ENCODE measurements at places on chromosomes 2 and 18. TPM values are rescaled to one million over a fixed set of nuclear protein-coding genes. Genes with fewer than 3 reads are reported as not detected.

The GCG gene
- 4,649 TPM for total RNA-seq

The GALR1 gene
- total RNA-seq = 0.07 TPM

The LOXHD1 gene
- total RNA-seq = not detected

DNA sequence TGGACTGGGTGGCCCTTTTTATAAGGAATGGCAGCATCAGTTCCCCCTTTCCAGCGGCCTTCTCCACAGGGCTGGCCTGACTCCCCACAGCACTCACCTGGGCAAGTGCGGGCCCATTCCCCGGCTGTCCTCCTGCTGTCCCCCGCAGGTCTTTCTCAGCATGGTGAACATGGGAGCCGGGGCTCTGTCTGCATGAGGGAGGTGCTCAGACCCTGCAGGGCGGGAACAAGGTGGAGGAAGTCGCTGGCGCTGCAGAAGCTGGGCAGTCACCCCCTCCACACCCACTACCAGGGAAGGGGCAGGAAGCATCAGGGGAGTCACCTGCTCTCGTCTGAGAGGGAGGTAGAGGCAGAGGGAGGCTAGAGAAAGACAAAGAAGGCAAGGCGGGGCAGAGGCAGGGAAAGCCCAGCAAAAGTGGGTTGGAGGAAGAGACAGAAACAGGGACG, 12.2 kb downstream of the HES6 start:
- H3K4me3 ChIP-seq = no peak overlapping the region
- H3K36me3 ChIP-seq = no peaks in the 10 kb centered on the region
- H3K4me1 ChIP-seq = peaks cover 14% of the 10 kb centered on the region
- H3K27ac ChIP-seq = no peak overlapping the region
- H3K27me3 ChIP-seq = peaks cover 26% of the 10 kb centered on the region

DNA sequence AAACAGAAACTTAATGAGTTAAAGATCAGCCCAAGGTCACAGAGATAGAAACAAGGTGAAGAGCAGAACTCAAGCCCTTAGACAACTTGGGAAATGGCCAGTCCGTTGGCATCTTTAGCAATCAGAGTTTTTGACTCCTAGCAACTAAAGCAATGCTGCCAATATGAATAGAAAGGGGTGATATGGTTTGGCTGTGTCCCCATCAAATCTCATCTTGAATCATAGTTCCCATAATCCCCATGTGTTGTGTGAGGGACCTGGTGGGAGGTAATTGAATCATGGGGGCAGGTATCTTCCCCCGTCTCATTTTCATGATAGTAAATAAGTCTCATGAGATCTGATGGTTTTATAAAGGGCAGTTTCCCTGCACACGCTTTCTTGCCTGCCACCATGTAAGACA, 170.2 kb downstream of the DDX1 start:
- peaks cover 36% of the 10 kb centered on the region for H3K4me1 ChIP-seq
- no peak overlapping the region for H3K4me3 ChIP-seq
- no peaks in the 10 kb centered on the region for H3K36me3 ChIP-seq
- H3K27ac ChIP-seq = no peak overlapping the region
- no peak for DNase-seq
- H3K27me3 ChIP-seq = no peaks in the 10 kb centered on the region

DNA sequence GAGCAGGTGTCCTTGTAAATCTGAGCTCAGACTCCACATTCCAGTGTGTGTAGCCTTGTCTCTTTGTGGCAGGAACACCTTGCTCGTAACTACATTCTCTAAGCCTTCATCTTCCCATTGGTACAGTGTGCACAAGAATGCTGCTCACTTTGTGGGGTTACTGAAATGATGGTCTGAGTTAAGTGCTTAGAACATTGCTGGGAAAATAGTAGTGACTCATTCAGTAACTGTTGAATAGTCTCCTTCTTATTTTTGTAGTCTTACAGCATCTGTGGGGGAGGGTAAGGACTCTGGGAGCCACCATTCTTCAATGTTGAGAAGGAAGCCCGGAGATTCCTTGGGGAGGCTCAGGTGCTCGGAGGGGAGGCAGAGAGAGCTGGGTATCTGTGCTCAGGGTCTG, 236.0 kb upstream of the HDAC4 start:
- H3K4me1 ChIP-seq = no peaks in the 10 kb centered on the region
- peaks cover 2% of the 10 kb centered on the region for H3K27me3 ChIP-seq
- H3K27ac ChIP-seq = no peak overlapping the region
- no peak overlapping the region for H3K4me3 ChIP-seq
- no peaks in the 10 kb centered on the region for H3K36me3 ChIP-seq
- no peak for DNase-seq

- H3K27me3 ChIP-seq = no peaks in the 10 kb centered on the region
- H3K4me3 ChIP-seq = no peak overlapping the region
- H3K4me1 ChIP-seq = no peaks in the 10 kb centered on the region
- H3K27ac ChIP-seq = peak overlapping the region; percentile 5
- DNase-seq = no peak
- H3K36me3 ChIP-seq = peaks cover 46% of the 10 kb centered on the region
These were observed 94.1 kb downstream of the PRPF40A start for GRCh38 chr2:152623076-152623740.

DNA sequence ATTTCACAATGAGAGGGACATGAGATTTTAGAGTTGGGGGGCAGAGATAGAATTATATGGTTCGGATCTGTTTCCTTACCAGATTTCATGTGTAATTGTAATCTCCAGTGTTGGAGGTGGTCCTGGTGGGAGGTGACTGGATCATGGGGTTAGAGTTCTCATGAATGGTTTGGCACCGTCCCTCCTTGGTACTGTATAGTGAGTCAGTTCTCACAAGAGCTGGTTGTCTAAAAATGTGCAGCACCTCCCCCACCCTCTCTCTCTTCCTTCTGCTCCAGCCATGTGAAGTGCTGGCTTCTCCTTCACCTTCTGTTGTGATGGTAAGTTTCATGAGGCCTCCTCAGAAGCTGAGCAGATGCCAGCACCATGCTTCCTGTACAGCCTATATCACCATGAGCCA, 138.1 kb downstream of the SCG2 start:
- H3K27me3 ChIP-seq = peaks cover 3% of the 10 kb centered on the region
- no peak overlapping the region for H3K4me3 ChIP-seq
- no peak for DNase-seq
- H3K36me3 ChIP-seq = peaks cover 3% of the 10 kb centered on the region

GRCh38 chr18:38450876-38451275, 885.3 kb upstream of the CELF4 start:
- no peak overlapping the region for H3K4me3 ChIP-seq
- H3K27me3 ChIP-seq = no peaks in the 10 kb centered on the region
- DNase-seq = no peak
- H3K27ac ChIP-seq = no peak overlapping the region

DNA sequence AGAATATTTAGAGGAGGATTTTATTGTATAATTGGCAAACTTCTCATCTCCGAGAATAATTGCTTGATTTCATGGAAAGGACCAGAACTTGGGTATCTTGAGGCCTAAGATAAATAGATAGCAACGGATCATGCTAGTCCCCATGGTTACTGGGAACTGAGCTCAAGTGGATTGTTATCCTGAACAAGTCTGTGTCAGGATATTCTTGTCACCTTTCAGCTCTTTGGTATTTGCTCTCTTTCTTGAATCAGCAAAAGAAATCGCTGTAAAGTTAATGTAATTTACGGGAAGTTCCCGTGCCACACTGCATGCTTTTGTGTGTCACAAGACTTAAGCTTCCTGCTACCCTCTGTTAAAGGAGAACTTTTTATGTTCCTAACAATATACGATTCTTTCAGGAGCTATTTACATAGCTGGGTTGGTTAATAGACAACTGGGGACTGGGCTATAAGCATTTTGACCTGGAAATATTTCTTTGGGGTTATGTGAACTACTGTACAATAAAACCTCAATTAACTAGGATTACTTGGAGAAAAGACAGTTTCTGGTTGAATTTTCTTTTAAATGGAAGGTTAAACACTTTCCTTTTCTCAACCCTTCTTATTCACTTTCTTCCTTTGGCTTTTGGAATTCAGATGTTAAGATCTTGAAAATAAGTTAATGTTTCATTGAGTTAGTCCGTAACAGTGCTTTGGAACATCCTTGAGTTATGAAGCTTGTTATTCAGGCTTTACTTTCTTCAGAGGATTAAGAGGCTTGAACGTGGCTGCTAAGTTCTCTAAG, 151.2 kb downstream of the FMNL2 start:
- H3K27me3 ChIP-seq = no peaks in the 10 kb centered on the region
- peaks cover 51% of the 10 kb centered on the region for H3K4me1 ChIP-seq
- no peaks in the 10 kb centered on the region for H3K36me3 ChIP-seq
- no peak for DNase-seq
- peak overlapping the region; percentile 2 for H3K27ac ChIP-seq
- H3K4me3 ChIP-seq = peak overlapping the region; percentile 27

GRCh38 chr2:150209746-150210145, 277.7 kb downstream of the RND3 start:
- peaks cover 21% of the 10 kb centered on the region for H3K4me1 ChIP-seq
- H3K36me3 ChIP-seq = peaks cover 4% of the 10 kb centered on the region
- H3K27me3 ChIP-seq = no peaks in the 10 kb centered on the region
- H3K4me3 ChIP-seq = no peak overlapping the region
- no peak overlapping the region for H3K27ac ChIP-seq

DNA sequence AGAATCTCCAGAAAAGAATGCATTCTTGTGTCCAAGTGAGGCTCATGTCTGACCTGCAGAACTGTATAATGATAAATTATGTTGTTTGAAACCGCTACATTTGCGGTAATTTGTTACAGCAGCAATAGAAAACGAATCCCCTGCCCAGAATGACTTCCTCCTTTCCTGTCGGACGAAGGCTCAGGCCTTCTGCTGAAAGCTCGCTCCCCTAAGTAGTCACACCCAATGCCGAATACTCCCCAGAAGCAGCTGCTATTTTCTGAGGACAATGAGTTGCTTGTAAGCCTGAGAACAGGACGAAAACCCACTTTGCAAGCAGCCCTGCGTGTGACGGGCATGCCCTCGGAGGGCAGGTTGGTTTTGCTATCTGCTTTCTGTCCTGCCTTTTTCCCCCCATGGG, 27.7 kb upstream of the PTPN4 start:
- H3K4me1 ChIP-seq = peaks cover 37% of the 10 kb centered on the region
- no peaks in the 10 kb centered on the region for H3K36me3 ChIP-seq
- no peak overlapping the region for H3K4me3 ChIP-seq
- H3K27me3 ChIP-seq = no peaks in the 10 kb centered on the region
- DNase-seq = no peak
- peak overlapping the region; percentile 33 for H3K27ac ChIP-seq

DNA sequence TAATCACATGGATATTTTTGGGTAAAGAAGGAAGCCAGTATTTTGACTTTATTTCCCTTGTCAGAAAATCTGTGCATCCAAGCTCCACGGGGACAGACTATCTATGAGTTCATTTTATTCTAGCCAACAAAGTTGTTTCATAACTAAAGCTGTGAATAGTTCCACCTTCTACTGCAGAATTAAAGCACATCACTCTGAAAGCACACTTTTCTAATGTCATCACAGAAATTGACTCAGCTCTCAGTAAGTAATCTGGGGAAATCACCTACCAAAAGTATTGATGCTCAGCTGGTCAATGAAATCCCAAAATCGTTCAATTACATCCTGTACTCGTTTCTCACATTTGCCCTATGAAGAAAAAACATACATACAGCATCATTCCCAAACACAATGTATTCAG, 19.1 kb downstream of the IAH1 start:
- peaks cover 33% of the 10 kb centered on the region for H3K36me3 ChIP-seq
- peaks cover 5% of the 10 kb centered on the region for H3K4me1 ChIP-seq
- no peak overlapping the region for H3K4me3 ChIP-seq
- no peaks in the 10 kb centered on the region for H3K27me3 ChIP-seq
- no peak for DNase-seq

DNA sequence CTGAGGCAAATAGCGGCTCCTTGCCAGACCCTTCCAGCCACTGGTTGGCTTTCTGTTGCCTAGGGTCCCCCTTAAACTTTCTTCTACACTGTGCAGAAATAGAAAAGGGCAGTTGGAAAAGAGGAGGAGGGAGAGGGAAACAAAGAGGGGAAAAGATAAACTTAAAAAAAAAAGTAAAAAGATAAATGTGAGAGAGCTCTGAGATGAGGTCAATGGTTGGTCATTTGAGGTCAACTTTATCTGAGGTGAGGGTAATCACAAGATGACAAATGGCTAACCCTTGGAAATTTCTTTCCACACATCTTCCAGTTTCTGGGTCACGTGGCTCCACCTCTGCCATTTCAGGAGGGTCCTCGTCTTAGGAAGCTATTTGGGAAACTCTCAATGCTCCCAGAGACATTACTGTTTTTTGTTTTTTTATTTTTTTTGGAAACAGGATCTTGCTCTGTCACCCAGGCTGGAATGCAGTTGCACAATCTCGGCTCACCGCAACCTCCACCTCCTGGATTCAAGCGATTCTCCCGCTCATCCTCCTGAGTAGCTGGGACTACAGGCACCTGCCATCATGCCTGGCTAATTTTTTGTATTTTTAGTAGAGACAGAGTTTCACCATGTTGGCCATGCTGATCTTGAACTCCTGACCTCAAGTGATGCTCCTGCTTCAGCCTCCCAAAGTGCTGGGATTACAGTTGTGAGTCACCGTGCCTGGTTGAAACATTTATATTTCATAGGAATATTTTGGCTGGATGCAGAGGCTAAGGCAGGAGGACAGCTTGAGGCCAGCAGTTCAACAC, 199.9 kb downstream of the TGIF1 start:
- H3K27me3 ChIP-seq = no peaks in the 10 kb centered on the region
- peak overlapping the region; percentile 80 for H3K27ac ChIP-seq
- peaks cover 34% of the 10 kb centered on the region for H3K4me1 ChIP-seq
- DNase-seq = no peak
- no peaks in the 10 kb centered on the region for H3K36me3 ChIP-seq
- no peak overlapping the region for H3K4me3 ChIP-seq
